ENCODE measurements at places on chromosomes 11 and 22.

- DNase-seq, result no peak
These were observed 9.8 kb upstream of the ARHGEF17 start for GRCh38 chr11:73298233-73298632.

GRCh38 chr22:42901790-42902508, 44.9 kb upstream of the ARFGAP3 start:
- DNase-seq, result no peak

- DNase-seq, result no peak
These were observed 23.1 kb downstream of the MRGPRG start for GRCh38 chr11:3195251-3196160.

DNA sequence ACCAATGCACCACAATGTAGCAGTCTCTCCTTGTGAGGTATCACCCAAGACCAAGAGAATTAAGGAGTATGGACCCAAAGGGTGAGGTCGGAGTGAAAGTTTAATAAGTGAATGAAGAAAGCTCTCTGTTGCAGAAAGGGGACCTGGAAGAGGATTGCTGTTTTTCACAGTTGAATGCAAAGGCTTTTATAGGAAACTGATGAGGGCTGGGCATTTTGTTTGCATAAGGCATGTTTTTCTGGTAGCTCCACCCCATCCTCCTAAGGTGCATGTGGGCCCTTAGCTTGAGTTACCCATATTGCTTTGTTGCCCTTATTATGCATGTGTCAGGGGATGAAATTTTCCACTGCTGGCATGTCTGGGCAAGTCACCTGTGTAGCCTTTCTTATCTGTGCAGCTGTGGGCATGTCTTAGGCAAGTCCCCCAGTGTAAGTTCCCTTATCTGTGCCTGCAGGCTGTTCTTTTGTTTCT, 64.7 kb downstream of the BDNF start:
- no peak for DNase-seq

- DNase-seq, result no peak
These were observed 10.4 kb downstream of the JAM3 start for GRCh38 chr11:134079317-134079716.

DNA sequence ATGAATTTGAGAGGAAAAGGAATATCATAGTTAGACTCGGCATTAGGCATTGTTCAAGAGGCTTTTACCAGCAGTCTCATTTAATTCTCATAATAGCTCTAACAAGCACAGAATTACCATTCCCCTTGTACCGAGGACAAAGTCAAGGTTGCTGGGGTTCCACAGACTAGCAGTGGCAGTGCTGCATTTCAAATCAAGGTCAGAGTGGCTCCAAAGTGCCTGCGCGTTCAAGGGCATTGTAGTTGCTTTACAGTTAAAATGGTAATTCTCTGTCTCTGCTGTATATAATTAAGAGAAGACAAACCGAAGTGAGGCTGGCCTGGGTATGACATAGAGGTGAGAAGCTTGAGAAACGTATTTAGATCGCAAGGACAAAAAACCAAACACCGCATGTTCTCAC, 40.4 kb upstream of the TP53AIP1 start:
- DNase-seq, result no peak

- DNase-seq, result no peak
These were observed 72.4 kb upstream of the FGF3 start for GRCh38 chr11:69891421-69892236.

GRCh38 chr11:110710628-110711381, 1.4 kb downstream of the ARHGAP20 start:
- no peak for DNase-seq

- no peak for DNase-seq
These were observed 3.0 kb downstream of the TOLLIP start for GRCh38 chr11:1306186-1307162.

Measured in stimulated activated CD8-positive, alpha-beta memory T cell treated with anti-CD3 and anti-CD28 coated beads, Interleukin-7, amount 100 ng/mL, for 1 hour (primary cell).